ENCODE measurements at places on chromosomes 4 and X.

DNA sequence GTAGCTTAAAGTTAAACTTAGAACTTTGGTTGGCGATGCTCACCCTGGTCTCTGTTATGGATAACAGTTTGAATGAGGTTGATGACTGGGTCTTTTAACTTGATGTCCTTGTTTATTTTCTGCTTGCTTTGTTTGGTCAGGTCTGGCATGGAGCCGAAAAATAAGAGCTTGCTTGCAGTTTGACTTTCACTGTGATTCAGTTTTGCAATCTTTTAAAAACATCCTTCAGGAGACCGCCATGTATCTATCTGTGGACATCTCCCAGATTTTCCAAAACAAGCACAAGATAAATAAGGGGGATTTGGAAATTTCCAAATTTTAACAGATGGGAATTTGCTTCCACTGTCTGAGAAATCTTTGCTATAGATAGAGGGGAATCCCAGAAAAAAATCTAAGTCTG lies 246.7 kb downstream of the PALLD start:
- DNase-seq = no peak

DNA sequence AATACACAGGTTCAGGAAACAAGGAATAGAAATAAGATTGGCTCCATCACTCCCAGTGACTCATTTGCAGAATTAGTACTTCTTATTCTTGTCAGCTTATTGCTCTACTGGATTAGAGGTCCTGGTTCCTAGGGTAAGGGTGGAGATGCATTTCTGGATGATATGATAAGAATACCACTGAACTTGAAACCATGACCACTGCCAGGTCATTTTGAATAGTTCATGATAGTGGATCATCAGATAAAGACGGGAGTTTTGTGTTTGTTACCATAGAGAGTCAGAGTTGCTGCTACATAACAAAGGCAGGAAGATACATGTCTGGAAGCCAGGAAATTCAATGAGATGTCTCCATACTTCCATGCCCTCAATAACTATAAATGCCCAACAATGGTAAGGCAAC lies 109.2 kb upstream of the FAT1 start:
- no peak for DNase-seq

DNA sequence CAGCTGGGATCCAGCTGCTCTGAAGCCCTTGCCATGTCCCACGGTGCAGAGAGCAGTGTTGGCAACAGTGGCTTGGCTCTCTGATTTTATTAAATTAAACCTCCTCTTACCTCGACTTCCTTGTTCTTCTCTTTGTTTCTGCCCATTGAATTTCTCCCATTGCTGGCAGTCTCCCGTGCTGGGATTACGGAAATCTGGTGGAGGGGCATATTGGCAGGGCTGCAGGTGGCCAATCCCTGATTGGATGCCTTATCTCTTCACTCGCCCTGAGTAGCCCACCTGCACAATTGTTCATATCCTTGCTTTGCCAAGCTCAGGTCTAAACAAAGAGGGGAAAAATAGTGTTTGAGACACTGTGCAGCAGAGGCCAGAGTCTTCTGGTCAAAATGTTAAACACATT lies 493.9 kb downstream of the TMA16 start:
- DNase-seq = no peak

DNA sequence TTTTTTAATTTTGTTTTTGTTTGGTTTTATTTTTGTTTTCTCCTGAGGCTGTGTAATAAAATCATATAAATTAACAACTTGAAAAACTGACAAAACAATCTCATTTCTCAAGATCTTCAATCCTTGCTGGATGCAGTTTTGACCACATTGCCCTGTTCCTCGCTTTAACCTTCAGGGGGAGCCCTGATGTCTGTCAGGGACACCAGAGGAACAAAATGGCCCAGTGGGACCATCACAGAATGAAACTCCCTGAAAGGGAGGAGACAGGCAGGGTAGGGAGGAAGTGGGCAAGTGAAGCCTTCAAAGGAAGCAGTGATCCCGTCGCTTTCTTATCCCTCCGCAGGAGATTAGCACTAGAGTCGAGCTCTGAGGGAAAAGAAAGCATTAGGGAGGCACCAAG lies 274.9 kb upstream of the LDB2 start:
- DNase-seq = peak; percentile 16

DNA sequence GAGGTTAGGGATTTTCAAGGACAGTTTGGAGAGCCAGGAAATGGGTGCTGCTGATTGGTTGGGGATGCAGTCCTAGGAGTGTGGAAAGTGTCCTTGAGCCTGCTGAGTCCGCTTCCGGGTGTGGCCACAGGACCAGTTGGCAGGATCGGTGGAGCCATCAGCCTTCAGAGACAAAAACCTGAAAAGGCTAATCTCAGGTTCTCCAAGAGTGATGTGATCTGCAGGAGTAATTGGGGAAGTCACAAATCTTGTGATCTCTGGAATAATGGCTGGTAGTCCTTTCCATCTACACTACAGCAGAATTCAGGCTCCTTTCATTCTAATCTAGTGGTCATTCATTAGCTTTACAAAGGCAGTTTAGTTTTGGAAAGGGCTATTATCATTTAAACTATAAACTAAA lies 55.9 kb upstream of the BMP2K start:
- DNase-seq = no peak

- no peak for DNase-seq
These were observed 60.3 kb upstream of the RXFP1 start for GRCh38 chr4:158461336-158461735.

DNA sequence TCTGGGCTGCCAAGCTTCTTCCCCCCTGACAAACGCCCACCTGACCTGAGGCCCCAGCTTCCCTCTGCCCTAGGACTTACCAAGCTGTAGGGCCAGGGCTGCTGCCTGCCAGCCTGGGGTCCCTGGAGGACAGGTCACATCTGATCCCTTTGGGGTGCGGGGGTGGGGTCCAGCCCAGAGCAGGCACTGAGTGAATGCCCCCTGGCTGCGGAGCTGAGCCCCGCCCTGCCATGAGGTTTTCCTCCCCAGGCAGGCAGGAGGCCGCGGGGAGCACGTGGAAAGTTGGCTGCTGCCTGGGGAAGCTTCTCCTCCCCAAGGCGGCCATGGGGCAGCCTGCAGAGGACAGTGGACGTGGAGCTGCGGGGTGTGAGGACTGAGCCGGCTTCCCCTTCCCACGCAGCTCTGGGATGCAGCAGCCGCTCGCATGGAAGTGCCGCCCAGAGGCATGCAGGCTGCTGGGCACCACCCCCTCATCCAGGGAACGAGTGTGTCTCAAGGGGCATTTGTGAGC lies 37.0 kb downstream of the HTRA3 start:
- DNase-seq = no peak

DNA sequence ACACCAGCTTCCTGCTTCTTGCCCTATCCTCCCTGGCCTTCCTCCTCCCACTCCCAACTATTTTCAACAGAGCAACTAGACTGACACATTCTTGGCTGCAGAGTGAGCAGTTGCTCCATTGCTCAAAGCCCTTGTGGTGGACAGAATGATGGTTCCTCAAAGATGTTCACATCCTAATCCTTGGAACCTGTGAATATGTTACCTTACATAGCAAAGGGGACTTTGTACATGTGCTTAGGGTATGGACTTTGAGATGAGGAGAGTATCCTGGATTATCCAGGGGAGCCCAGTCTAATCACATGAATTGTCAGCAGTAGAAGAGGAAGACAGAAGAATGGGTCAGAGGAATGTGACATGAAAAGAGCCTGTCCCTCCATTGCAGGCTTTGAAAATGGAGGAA lies 24.9 kb upstream of the HOPX start:
- no peak for DNase-seq

DNA sequence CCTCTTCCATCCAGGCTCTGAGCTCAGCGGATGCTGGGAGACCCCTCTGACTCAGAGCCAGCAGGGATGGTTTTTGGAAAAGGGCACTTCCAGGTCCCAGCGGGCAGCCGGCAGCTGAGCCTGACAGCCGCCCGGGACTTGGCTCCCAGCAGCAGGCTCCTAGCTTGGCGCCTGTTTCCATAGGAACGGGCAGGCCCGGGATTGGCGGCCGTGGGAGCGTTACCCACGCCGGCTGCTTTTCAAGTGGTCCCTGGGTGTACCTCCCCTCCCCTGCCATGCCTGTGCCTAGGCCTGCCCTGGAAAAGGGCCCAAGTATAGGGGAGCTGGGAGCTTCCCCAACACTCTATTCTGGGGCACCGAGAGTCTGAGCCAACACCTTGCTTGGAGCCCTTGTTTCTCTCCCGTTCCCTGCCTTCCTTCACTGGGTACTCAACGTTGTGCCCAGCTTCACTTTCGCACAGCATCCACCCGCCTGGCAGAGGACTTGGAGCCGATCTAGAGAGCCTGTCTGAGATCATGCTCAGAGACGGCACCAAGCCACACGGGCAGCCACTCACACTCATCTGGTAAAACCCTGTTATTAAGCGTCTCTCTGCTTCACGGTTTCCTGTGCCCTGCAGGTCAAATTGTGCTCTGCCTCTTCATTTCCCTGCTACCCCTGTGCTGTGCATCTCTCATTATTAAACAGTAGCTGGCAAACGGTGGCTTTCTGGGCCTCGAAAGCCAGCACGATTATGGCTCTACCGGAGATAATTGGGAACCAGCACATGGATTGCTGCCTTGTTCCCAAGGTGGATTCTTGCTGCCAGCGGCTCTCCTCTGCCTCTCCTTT lies 521.5 kb downstream of the BCOR start:
- DNase-seq = no peak

- no peak for DNase-seq
These were observed 10.8 kb downstream of the UGDH start for GRCh38 chr4:39516407-39516966.

- no peak for DNase-seq
These were observed 74.1 kb downstream of the EFNB1 start for GRCh38 chrX:68902706-68903504.

DNA sequence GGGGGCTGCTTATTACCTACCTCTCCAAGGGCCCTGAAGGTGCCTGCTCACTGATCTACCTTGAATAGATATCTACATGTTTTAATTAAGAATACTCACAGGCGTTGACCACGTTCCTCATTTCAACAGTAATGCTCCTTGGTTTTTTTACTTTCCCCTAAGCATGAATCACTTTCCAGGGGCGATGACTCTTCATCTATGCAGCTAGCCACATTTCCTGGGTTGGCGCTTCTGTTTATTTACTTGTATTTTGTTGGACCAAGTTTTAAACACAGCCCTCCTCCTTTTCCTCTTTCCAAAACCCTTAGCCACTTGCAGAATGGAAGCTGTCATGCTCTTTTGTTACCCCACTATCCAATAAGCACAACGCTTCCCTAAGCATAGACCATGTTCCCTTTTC lies 50.8 kb downstream of the CBLL2 start:
- DNase-seq = no peak

DNA sequence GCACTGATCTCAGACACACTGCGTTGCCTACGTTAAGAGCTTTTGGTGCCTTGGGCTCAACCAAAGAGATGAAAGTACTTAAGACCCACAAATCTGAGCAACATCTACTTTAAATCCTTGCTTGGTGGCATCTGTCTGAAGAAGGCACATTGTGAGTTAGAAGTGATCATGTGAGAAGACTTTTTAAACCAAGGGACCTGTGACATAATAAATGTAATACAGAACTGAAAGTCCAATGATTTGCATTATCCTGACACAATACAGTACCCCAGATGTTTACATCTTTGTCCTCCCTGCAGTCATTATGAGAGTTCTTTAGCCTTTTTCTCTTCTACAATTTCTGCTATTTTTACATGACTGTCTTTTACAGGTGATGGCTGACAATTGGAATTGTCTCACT lies 96.7 kb upstream of the FTHL17 start:
- no peak for DNase-seq

- no peak for DNase-seq
These were observed 403.7 kb downstream of the MID1IP1 start for GRCh38 chrX:39204945-39205344.

- no peak for DNase-seq
These were observed 20.3 kb downstream of the P2RY8 start for GRCh38 chrX:1516596-1517104.

DNA sequence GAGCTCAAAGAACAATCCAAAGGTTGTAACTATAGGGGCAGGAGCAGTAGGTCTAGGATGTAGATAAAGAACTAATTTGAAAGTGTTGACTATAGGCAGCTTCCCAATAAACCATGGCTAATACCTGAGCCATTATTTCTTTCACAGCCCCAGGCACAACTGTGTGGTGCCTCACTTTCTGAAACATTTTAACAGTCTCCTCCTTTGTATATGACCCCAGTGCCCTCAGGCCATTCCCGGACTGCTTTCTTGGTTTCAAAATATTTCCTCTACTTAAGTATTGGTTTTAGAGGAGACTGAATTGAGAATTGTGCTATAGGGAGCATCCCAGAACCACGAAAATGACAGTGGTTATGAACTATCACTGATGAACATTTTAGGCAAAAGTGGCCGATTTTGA lies 728.7 kb downstream of the IL1RAPL1 start:
- DNase-seq = no peak

GRCh38 chr4:101037938-101038413 lies 309.4 kb downstream of the PPP3CA start:
- DNase-seq = no peak

- DNase-seq = no peak
These were observed at the start of gene SLC26A1 for GRCh38 chr4:993111-994029. SLC26A1 (minus strand) TSS chr4:993404; CDS start chr4:991703, 1,701 bp downstream.

- peak; percentile 18 for DNase-seq
These were observed 11.9 kb downstream of the AR start for GRCh38 chrX:67555578-67556203.

GRCh38 chrX:7117587-7117986 lies 29.9 kb upstream of the STS start:
- no peak for DNase-seq

DNA sequence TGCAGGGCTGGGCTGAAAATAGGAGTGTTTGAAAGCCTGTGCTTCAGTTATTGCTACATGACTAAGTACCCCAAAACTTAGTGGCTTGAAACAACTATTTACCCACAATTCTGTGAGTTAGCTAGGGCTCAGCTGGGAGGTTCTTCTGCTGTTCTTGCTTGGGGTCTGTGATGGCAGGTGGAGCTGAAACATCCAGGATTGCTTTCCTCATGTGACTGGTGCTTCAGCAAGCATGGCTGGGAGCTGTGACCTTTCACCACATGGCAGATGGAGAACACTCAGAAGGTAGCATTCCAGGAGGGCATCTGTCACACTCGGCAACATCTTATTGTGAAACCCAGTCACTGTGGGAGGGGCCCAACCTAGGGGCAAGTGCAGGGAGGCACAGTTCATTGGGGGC lies 57.0 kb upstream of the TBC1D14 start:
- DNase-seq = no peak

GRCh38 chr4:152166567-152166966 lies 369.3 kb downstream of the FBXW7 start:
- peak; percentile 47 for DNase-seq

DNA sequence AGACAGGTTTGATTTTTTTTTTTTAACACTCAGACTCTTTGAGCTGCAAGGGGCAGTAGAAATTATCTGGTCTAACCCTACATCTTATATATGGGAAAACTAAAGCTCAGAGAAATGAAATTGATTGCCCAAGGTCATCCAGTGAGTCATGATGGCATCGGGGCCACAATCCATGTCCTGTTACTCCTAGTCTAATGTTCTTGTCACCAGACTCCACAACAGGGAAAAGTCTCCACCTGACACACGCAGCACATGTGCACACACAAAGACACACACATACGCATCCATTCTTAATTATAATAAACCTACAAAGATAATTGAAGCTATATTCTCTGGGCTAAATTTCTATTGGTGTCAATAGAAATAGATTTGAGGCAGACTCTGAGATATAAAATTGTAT lies 48.4 kb downstream of the GPC3 start:
- no peak for DNase-seq

GRCh38 chrX:71954458-71954857 lies 43.8 kb downstream of the NHSL2 start:
- no peak for DNase-seq
